ENCODE measurements at places on chromosomes 5 and 9.

DNA sequence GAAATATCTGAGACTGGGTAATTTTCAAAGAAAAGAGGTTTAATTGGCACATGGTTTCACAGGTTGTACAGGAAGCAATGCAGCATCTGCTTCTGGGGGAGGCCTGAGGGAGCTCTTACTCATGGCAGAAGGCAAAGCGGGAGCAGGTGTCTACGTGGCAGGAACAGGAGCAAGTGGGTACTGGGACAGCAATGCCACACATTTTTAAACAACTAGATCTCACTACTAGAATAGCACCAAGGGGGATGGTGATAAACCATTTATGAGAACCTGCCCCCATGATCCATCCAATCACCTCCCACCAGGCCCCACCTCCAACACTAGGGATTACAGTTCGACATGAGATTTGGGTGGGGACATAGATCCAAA, 47.6 kb upstream of the HOMER1 start:
- DNase-seq, result no peak

GRCh38 chr5:176700239-176700847, 53.1 kb downstream of the TSPAN17 start:
- peak; percentile 14 for DNase-seq

- no peak for DNase-seq
Observed at GRCh38 chr9:117121316-117121715, 293.5 kb downstream of the ASTN2 start.

- no peak for DNase-seq
Observed at GRCh38 chr5:1110307-1111240, 1.3 kb downstream of the SLC12A7 start.

GRCh38 chr5:98205691-98206461, 567.6 kb upstream of the RGMB start:
- no peak for DNase-seq

Measured in NCI-H345 (cell line).